ENCODE measurements at places on chromosomes 3 and 15.

GRCh38 chr15:43513550-43513949 is 3.9 kb upstream of the MAP1A start:
- no peak for DNase-seq

DNA sequence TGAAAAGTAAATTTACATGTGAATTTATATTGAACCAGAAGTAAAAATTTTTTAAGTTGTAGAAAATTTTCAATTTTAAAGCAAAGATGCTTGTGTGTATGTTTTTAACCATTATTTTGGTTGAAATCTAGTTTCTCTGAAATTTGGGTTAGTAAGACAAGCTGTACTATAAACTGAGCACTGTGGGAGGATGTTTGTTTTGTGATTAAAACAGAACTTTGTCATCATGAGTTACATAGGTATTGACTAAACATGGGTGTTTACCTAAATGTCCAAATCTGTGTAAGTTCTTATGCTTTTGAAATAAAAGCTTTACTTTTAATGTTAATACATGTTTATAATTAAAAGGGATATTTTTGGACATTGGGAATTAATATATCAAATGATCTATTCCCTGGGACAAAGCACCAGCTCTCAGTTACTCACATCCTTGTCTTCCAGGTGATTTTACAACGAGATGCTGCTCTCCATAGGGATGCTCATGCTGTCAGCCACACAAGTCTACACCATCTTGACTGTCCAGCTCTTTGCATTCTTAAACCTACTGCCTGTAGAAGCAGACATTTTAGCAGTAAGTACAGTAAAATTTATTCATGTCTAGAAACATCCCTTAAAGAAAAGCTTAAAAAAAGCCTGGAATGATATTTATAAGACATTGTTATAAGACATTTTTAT is 32.7 kb downstream of the RNF13 start:
- no peak for DNase-seq

GRCh38 chr3:124383051-124383450 is 347.2 kb upstream of the UMPS start:
- no peak for DNase-seq

DNA sequence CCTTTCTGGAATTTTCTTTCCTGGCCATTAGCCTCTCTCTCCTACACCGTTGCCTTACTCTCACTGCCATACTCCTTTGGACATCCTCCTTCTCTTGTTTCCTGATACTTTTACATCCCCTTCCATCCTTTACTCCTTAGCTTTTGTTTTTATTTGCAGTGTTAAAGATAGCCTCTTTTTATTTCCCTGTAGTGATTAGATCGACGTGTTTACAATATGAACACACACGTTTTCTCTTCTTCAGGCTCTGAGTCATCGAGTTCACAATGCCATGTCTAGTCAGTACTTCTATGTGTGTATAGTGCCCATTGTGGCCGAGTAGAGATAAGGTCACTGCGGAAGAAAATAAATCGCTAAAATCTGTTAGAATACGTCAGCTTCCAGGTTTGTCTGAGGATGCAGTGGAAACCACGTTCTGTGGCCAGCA is 208.5 kb downstream of the LPP start:
- no peak for DNase-seq

DNA sequence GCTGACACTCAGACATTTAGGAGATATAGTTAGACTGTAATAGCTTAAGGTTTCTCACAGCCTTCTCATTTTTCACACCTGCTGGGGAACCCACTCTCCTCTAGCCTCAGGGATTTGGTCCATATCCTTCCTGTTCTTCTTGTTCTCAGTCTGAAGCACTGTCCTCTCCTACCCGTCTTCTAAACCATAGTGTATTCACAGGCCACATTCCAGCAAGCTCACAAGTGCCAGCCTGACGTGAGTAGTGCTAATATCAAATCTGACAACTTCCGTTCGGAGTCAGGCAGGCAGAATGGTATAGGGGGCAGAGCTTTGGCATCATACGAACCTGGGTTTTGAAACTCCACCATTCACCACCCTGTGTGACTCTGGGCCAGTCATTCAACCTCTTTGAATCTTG is 6.9 kb upstream of the CA12 start:
- no peak for DNase-seq

- no peak for DNase-seq
Observed at GRCh38 chr15:99453637-99454030, 112.2 kb upstream of the MEF2A start.

DNA sequence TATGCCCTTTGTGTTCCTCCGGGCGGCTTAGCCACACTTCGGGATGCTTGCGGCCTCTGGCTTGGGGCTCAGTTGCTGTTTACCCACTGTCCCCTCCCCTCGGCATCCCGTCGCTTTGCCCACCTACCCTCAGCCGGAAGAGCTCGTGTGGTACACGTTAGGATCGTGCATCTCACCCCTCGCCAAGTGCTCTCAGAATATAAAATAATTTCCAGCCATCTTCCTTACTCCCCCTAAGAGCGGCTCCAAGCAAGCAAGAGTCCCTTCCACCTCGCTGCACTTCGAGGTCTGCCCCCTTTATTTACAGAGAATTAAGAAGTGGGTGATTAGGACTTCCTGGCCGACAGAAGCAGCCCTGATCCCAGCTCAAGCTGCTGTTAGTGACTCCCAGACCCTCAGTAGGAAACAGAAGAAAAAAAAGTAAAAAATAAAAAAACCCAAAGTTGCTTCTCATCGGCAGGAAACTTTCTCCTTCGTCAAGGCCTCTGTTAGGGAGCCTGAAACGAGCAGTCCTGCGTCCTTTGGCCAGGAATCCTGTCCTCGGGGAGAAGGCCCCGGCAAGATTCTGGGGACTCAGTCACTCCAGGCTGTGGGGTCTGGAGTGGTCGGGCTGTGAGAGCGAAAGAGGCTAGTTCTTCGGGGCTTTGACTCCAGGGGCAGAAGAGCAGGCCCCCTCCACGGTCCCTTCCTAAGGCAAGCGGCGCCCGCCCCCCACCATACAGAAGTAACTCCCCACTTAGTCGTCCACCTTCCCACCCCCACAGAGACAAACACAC is 3.0 kb downstream of the MEIS2 start:
- no peak for DNase-seq

DNA sequence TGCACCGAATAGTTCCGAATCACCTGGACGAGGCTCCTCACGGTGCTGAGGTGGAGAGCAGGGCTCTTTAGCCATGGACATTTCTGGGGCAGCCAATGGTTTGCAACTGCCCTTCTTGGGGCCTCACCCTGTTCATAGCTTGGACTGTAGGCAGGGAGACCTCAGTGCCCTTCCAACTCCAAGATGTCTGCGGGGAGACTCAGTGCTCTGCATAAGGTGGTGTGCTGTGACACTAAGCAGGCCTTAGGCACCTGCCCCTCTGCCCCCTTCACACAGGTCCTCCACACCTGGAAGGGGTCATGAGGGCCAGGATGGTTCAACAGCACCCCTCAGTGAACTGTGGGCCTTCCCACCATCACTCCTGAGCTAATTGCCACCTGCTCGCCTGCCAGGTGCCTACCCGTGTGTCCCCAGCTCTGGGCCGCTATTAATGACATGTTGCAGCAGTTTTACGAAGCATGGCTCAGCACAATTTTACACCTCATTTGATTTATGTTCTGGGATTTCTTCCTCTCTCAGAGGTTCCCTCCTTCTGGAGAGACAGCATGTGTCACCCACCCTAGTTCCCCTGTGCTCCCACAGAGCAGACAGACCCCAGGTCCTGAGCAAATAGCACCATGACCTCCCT is 101.2 kb upstream of the SMAD3 start:
- no peak for DNase-seq

DNA sequence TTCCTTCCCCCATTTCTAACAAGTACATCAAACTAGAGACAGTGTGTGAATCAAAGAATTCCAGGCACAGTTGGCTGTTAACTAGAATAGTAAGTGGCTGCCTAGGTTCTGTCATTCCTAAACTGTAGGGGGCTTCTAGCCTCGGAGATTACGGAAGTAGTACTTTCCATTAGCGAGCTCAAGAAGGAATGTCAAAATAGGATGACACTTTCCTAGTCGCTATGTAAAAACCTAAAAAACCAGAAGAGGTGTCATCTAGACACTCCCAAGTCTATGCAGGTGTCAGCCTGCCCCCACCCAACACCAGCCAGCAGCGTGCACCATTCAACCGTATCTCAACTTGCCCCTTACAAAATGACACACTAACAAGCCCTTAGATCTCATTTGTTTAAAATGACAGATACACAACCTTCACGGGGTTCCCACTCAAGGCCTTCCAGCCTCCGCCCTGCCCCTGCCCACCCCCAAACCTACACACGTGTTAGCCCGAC is 874 bp downstream of the INO80 start:
- DNase-seq = no peak

- no peak for DNase-seq
Observed at GRCh38 chr3:12180218-12180617, 21.5 kb upstream of the TIMP4 start.

GRCh38 chr3:79032686-79033318 is 735.0 kb downstream of the ROBO1 start:
- no peak for DNase-seq

DNA sequence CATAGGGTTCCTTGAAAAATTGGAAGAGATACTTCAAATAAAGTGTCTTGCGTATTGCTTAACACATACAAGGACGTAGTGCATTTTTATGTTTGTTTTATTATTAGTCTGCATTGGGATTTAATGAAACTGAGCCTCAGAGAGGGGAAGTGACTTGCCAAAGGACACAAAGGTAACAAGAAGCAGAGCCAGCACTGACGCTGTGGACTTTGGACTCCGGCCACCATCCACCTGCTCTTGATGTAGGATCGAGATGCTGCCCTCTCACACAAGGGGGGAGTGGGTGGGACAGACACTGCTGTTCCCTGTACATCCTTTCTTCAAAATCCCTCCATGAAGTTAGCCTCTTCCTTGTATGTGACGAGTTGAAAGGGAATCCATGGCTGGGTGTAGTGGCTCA is 435.4 kb upstream of the RGMA start:
- DNase-seq = no peak

- DNase-seq = no peak
Observed at GRCh38 chr3:123236902-123237301, 35.2 kb downstream of the SEC22A start.

GRCh38 chr3:50665081-50665840 is 9.5 kb upstream of the DOCK3 start:
- DNase-seq = no peak

- DNase-seq = no peak
Observed at GRCh38 chr3:64651303-64651702, 36.5 kb downstream of the ADAMTS9 start.

DNA sequence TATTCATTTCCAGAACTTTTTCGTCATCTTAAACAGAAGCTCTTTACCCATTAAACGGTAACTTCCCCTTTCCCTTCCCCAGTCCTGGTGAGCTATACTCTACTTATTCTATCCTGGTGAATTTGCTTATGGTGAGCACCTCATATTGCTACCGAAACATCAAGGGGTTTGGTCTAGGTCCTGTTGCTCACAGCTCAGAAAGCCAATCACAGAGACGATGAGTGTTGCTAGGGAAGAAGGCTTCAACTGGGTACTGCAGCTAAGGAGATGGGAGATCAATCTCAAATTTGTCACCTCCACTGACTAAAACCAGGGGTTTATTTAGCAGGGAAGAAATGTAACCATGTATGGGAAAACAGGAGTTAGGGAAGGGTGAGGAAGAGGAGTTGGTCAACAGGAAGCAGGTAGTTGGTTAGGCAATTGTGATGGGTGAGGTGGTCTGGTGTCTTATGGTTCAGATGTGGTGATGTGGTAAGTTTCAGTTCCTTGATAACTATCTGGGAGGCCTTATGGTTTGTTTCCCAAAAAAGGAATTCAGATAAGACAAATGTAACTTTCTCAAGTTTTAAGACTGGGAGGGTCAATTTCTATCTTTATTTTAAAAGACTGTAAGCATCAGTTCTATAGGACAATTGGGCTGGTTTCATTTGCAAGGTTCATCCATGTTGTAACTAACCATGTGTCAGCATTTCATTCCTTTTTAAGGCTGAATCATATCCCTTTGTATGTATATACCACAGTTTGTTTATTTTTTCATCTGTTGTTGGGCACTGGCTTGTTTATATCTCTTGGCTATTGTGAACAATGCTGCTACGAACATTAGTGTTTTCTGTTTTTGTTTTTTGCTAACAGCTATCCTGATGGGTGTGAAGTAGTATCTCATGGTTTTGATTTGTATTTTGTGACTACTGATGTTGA is 24.3 kb downstream of the ARHGAP11B start:
- DNase-seq = no peak

GRCh38 chr3:42489116-42489936 is 13.1 kb upstream of the VIPR1 start:
- no peak for DNase-seq

- DNase-seq = no peak
Observed at GRCh38 chr15:22224241-22224671, 143.9 kb downstream of the OR4M2 start.

GRCh38 chr15:51405693-51406523 is 64.5 kb downstream of the GLDN start:
- no peak for DNase-seq

DNA sequence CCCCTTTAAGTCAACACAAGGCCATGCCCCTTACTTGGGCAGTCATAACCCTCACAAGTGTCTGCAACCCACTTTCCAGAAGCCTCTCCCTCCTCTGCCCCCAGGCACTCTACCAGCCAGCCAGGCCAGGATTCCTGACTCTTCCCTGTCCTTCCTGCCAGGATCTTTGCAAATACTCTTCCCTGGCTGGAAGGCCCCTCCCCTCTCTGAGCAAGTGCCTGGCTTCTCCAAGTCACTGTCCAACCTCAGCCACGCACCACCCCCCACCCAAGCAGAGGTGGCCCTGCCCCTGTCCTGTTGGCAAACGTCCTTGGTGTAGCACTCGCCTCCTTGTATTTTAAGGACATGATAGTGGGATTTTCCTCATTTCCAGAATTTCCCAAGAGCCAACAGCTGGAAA is 54.7 kb upstream of the USP3 start:
- no peak for DNase-seq

DNA sequence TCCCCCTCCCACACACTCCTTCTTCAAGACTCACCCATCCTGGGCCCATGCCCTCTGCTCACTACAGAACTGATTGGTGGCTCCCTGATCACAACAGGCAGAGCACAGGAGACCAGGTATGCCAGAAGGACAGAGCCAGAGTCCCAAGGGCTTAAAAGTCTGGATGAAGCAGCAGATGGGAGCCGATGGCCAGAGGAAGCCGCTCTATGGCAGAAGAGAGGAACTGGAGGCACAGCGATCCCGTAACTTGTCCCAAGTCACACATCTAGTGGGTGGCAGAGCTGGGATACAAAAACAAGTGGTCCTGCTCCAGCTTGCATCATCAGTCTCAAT is 20.7 kb downstream of the ITGA11 start:
- no peak for DNase-seq

GRCh38 chr15:90957791-90958190 is 3.1 kb downstream of the RCCD1 start:
- no peak for DNase-seq
